Activated naive CD4-positive, alpha-beta T cell (primary cell): ENCODE measurements at places on chromosomes 2 and 18.
A peak's percentile ranks its signal among the peaks of the same experiment; 100 is the strongest.

GRCh38 chr2:198309673-198310280, 505.4 kb downstream of the PLCL1 start:
- DNase-seq = peak; percentile 10

DNA sequence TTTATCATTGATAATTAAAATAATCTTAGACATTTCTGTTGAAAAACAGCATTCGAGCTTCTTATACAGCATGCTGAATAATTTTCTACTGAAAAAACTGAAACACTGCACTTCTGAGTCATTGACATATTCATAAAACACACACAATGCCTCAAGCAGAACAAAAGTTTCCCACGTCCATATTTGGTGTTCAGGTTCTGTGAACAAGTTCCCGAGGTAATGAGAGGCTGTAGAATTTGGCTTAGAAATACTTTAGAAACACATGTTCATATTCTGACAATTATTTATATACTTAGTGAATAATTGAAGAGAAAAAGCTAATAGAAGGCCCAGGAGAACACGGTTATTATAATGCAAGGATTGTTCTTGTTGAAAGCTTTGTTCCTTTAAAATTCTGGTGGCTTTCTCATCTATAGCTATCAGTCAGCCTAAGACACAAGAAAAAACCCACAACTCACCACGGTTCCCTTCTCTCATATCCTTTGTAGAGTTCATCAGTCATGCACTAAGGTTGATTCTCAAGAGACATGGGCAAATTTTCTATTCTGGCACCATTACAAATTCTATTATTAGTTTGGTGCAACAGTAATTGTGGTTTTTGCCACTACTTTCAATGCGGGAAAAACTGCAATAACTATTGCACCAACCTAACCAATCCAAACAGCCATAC, 194.4 kb downstream of the TMX3 start:
- DNase-seq = no peak

- DNase-seq = no peak
Measured at GRCh38 chr2:179470992-179471391, 206.4 kb upstream of the SESTD1 start.

DNA sequence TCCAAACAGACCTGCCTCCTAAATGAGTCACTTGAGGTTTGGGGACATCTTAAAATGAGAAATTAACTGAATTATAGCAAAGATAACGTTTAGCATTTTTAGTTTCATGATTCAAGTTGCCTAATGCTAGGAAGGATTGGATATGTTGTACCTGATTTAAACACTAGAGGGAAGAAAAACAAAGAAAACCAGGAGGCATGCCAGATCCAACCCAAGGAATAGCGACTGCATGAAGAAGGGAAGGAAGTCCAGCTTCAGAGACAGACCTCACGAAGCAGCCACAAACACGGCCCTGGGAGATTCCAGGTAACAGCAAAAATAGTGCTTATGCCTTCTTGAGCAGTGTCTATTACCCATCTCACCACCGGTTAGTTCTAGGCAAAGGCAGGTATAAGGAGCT, 499.9 kb upstream of the SPHKAP start:
- DNase-seq = no peak

GRCh38 chr18:13580991-13581390, 145.4 kb downstream of the FAM210A start:
- no peak for DNase-seq

- no peak for DNase-seq
Measured at GRCh38 chr2:187900021-187900420, 345.8 kb upstream of the TFPI start.

GRCh38 chr2:63131196-63131595, 80.6 kb downstream of the OTX1 start:
- no peak for DNase-seq

GRCh38 chr2:105397953-105398335, 907 bp downstream of the FHL2 start:
- no peak for DNase-seq

- DNase-seq = no peak
Measured at GRCh38 chr18:78497641-78498040, 482.0 kb upstream of the SALL3 start.

GRCh38 chr2:240670402-240670801, 12.3 kb downstream of the AQP12B start:
- DNase-seq = no peak

GRCh38 chr2:186307871-186308270, 178.2 kb upstream of the ZC3H15 start:
- no peak for DNase-seq

GRCh38 chr2:135037831-135038230, 9.4 kb downstream of the MAP3K19 start:
- no peak for DNase-seq

GRCh38 chr2:29634916-29635315, 286.5 kb downstream of the ALK start:
- DNase-seq = no peak

GRCh38 chr2:108949316-108950239, 39.4 kb downstream of the EDAR start:
- DNase-seq = no peak

- no peak for DNase-seq
Measured at GRCh38 chr2:241771286-241772062, 5.1 kb upstream of the GAL3ST2 start.

GRCh38 chr2:10740226-10740625, 18.8 kb downstream of the ATP6V1C2 start:
- DNase-seq = no peak

GRCh38 chr2:40128796-40129195, 323.1 kb downstream of the SLC8A1 start:
- DNase-seq = no peak

- no peak for DNase-seq
Measured at GRCh38 chr2:224545884-224546644, 39.1 kb downstream of the CUL3 start.

DNA sequence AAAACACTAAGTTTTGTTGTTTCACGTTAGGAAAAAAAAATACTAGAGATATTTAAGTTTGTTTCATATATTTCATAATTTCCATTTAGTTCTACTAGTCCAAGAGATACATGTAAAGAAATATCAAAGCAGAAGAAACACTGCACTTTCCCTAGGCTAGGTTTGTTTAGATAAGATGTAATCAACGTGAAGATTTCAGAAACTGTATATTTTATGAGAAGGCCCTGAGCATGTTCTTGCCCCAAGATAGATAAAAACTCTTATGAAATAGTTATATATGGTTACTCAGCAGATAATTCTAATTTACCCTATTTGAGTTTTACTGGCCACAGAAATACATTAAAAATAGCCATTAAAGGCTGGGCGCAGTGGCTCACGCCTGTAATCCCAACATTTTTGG, 143.6 kb upstream of the CBLN2 start:
- DNase-seq = no peak

DNA sequence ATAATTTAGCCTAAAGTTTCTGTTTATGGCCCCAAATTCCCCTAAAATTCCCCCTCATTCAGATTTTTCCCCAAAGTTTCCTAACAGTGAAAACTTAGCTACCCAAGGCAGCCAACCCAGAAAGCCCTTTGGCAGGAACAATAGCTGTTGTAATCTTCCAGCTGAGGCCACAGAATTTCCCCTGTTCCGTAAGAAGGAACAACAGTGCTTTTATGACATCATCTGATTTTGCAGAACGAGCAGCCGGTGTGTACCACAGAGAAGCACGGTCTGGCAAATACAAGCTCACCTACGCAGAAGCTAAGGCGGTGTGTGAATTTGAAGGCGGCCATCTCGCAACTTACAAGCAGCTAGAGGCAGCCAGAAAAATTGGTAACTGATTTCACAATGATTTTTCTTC, 6.3 kb downstream of the TNFAIP6 start:
- no peak for DNase-seq
